Stimulated activated CD8-positive, alpha-beta memory T cell treated with anti-CD3 and anti-CD28 coated beads, Interleukin-4, amount 100 ng/mL, for 1 hour (primary cell): ENCODE measurements at places on chromosomes 4 and X.

DNA sequence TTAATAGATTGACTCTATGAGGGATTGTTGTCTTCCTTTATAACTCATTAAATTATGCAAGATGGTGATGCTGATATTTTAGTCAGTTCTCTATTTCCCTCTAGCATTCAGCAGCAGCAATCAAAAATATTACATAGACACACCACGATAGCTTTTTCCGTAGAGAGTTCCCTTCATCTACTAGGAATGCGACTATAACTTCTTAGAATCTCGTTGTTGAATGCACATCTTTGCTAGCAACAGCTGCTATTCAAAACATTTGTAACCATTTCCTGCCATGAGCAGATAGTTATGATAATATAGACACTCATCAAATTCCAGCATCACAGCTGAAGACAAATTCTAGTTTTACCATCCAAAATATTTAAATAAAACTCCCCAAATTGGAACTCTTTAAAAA, 147.4 kb upstream of the FGF13 start:
- DNase-seq, result no peak

GRCh38 chr4:184831153-184831552, 5.4 kb upstream of the ACSL1 start:
- DNase-seq, result no peak

DNA sequence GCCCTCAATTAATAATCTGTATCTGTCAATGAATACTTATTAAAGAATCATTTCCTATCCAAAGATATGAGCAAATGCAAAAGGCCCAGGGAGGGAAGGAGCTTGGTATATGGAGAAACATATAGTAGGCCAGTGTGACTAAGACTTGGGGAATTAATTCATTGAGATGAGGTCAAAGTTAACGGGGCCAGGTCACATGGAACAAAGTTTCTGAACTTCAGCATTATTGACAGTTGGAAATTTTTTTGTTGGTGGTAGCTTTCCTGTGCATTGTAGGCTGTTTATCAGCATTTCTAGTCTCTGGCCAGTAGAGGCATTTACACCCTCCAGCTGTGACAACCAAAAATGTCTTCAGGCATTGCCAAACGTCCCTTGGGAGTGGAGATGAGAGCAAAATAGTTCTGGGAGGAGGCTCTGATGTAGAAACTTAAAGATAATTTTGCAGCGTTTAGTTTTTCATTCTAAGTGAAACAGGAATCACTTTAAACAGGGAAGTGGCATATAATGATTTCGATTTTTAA, 202.0 kb downstream of the SLC4A4 start:
- DNase-seq, result no peak

DNA sequence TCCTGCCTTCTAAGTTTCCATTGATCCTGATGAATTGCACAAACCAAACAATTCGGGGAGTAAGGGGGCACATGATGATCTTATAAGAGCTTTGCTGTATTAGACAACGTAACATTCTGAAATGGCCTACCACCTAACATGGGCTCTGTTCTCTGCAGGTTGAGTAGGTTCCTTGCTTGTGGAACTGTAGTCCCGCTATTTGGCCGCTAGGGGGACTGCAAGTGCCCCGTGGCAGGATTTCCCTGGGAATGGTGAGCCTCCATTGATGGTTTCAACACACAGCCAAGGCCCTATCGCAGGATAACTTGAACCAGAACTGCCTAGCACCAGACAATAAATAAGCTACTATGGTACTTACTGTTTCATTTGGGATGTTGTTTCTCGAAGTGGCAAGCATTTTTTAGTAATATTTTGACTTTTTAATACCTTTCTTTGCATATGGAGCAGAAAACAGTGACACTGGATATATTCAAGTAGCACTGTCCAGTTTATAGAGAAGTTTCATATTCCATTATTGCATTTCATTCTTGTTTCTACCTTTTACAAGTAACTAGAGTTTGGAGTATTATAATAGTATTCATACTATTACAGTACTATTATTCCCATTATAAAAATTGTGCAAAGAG, 11.9 kb downstream of the AR start:
- no peak for DNase-seq

- no peak for DNase-seq
Observed at GRCh38 chrX:110210417-110211139, 107.3 kb downstream of the AMMECR1 start.
